Gastrocnemius medialis (tissue), 4 donors: ENCODE measurements at places on chromosomes 3 and 15. TPM values are rescaled to one million over a fixed set of nuclear protein-coding genes. Genes with fewer than 3 reads are reported as not detected.

GRCh38 chr15:94119923-94120775 lies 111.2 kb upstream of the MCTP2 start:
- DNase-seq, result peak; percentile 66
- H3K27ac ChIP-seq, result peak overlapping the region; percentile 46
- no peak overlapping the region for H3K4me3 ChIP-seq
- H3K36me3 ChIP-seq, result no peaks in the 10 kb centered on the region
- no peaks in the 10 kb centered on the region for H3K27me3 ChIP-seq
- peaks cover 9% of the 10 kb centered on the region for H3K4me1 ChIP-seq

- no peak for DNase-seq
- no peak overlapping the region for H3K4me3 ChIP-seq
- no peaks in the 10 kb centered on the region for H3K36me3 ChIP-seq
- no peaks in the 10 kb centered on the region for H3K4me1 ChIP-seq
Observed at GRCh38 chr3:186608624-186609215, 4.1 kb upstream of the AHSG start.

GRCh38 chr15:69308949-69309348 lies 10.2 kb downstream of the PAQR5 start:
- H3K36me3 ChIP-seq, result no peaks in the 10 kb centered on the region
- H3K27ac ChIP-seq, result no peak overlapping the region
- no peaks in the 10 kb centered on the region for H3K27me3 ChIP-seq
- no peak for DNase-seq

DNA sequence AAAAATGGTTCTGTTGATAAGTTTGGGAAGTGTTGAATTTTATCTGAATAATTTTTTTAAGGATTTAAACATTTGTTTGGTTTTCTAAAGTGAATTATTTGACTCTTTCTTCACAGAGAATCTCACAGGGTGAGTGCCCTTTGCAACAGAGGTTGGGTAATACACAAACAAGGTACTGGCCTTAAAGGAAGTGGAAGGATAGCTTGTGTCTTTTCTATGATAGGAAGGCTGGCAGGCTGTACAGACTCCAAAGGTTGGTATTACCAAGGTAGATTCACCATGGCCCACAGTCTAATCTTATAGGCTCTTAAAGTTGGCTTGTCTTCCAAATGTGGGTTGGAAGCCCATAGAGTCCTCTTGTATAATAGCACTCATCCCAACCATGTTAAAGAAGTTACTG lies 311.5 kb downstream of the SV2B start:
- H3K4me3 ChIP-seq, result no peak overlapping the region
- no peaks in the 10 kb centered on the region for H3K27me3 ChIP-seq
- no peak for DNase-seq
- no peak overlapping the region for H3K27ac ChIP-seq
- H3K36me3 ChIP-seq, result no peaks in the 10 kb centered on the region

GRCh38 chr3:44409640-44410410 lies 67.6 kb downstream of the ZNF445 start:
- H3K27me3 ChIP-seq, result no peaks in the 10 kb centered on the region
- no peaks in the 10 kb centered on the region for H3K36me3 ChIP-seq
- H3K27ac ChIP-seq, result no peak overlapping the region
- H3K4me3 ChIP-seq, result no peak overlapping the region

TEX264 gene
- total RNA-seq, result 83.5 TPM

GRCh38 chr15:62612771-62613170 lies 429.8 kb upstream of the TPM1 start:
- H3K4me1 ChIP-seq, result peaks cover 16% of the 10 kb centered on the region
- H3K27me3 ChIP-seq, result no peaks in the 10 kb centered on the region
- no peak overlapping the region for H3K4me3 ChIP-seq

CAPN3 gene
- total RNA-seq, result 131 TPM

ZPLD1 gene
- not detected for total RNA-seq

DNA sequence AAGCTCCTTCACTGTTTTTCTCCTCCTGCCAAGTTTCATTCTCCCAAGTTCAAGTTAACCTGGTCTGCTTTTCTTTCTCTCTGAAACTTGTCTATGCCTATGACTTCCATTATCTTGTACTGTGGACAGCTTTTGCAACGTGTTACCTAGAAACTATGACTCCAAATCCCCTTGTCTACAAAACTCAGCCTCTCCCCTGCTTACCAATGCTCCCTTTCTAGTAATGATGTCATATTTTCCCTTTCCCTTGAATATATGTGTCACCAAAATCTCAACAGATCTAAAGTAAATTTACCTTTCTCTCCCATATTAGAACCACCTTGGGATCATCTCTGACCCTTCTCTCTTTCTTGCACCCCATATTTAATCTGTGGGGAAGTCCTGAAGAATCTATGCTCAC lies 10.5 kb upstream of the ABHD2 start:
- H3K4me3 ChIP-seq, result no peak overlapping the region
- H3K36me3 ChIP-seq, result no peaks in the 10 kb centered on the region
- H3K4me1 ChIP-seq, result no peaks in the 10 kb centered on the region
- no peak overlapping the region for H3K27ac ChIP-seq
- H3K27me3 ChIP-seq, result no peaks in the 10 kb centered on the region

GRCh38 chr3:193870376-193871219 lies 265.4 kb upstream of the HES1 start:
- no peak overlapping the region for H3K4me3 ChIP-seq
- H3K36me3 ChIP-seq, result no peaks in the 10 kb centered on the region
- no peaks in the 10 kb centered on the region for H3K27me3 ChIP-seq
- DNase-seq, result no peak
- no peak overlapping the region for H3K27ac ChIP-seq

DNA sequence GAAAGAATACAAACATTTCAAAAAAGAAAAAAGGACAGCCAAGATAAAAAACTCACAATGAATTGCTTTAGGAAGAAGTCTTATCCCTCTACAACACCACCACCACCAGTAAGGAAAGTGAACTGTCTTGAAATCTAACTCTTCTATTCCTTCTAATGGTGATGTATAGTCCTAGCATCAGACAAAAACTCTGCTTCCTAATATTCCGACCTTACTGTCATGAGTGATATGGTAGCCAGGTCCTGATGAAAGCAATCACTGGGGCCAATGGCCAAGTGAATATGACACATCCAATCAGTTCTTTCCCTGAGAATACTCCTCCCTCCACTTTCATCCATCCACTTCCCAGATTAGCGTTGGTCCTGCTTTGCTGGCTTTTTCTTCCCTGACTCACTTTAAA lies 14.8 kb downstream of the GK5 start:
- H3K27me3 ChIP-seq, result no peaks in the 10 kb centered on the region
- peaks cover 19% of the 10 kb centered on the region for H3K36me3 ChIP-seq
- H3K27ac ChIP-seq, result no peak overlapping the region
- no peak overlapping the region for H3K4me3 ChIP-seq

DNA sequence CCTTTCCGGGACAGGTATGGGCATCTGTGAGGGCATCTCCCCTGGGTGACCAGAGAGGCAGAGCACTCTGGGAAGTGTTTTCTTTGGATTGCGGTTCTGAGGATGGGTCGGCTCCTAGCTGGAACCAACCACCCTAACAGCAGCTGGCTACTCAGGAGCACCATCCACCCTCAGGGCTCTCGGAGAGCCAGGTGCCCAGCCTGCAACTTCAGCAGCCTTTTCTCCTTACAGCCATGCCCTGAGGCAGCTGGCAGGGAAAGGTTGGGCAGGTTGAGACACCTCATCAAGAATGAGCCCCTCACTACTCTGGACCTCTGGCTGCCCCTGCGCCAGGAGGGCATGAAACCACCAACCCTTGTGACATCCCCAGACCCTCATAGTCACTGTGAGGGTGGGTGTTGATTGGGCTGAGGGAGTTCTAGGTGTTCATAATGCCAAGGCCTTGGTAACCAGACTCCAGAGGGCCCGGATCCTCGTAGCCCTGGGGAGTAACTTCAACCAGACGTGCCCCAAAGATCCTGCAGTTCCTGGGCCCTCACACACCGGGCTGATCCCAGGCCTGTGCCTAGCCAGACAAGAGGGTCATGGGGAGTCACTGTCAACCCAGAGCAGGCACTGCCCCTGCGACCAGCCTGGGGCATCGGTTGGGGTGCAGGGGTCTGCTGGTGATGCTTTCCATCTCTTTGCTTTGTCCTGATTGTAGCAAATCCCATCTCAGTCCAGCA lies 114.4 kb upstream of the ABHD17C start:
- no peaks in the 10 kb centered on the region for H3K4me1 ChIP-seq
- H3K27me3 ChIP-seq, result no peaks in the 10 kb centered on the region
- H3K36me3 ChIP-seq, result no peaks in the 10 kb centered on the region
- no peak overlapping the region for H3K27ac ChIP-seq
- H3K4me3 ChIP-seq, result no peak overlapping the region

DUOX2 gene
- not detected for total RNA-seq

- H3K4me3 ChIP-seq, result no peak overlapping the region
- DNase-seq, result no peak
- no peaks in the 10 kb centered on the region for H3K36me3 ChIP-seq
- peak overlapping the region; percentile 95 for H3K27ac ChIP-seq
Observed at GRCh38 chr3:42800251-42800650, 4.0 kb downstream of the HIGD1A start.

DNA sequence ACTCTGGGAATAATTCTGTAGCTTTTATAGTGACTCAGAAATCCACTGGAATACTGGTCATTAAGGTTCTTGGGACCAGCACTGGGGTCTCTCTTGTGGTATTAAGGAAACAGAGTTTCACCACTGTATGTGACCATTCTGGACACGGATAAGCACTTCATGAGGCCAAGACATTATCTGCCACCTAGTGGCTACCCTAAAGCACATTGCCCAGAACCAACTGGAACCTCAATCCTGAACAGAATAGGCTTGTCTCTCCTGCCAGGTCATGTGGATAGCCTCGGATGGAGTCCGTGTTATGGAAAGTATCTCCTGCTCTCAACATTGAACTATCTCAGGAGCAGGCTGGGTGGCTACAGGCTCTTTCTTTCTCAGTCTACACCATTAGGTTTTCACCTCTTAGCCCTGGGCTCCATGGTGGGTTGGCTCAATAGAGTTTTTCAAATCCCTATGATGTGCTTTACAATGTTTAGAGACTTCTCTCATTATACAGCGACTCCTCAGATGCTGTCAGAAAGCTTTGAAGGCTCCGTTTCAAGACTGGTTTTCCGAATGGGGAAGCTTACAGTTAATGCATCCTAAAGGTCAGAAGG lies 167.6 kb upstream of the ST8SIA2 start:
- no peak overlapping the region for H3K27ac ChIP-seq
- no peaks in the 10 kb centered on the region for H3K27me3 ChIP-seq
- no peak overlapping the region for H3K4me3 ChIP-seq
- no peak for DNase-seq
- H3K4me1 ChIP-seq, result no peaks in the 10 kb centered on the region
- H3K36me3 ChIP-seq, result no peaks in the 10 kb centered on the region

ISLR gene
- total RNA-seq, result 28.5 TPM

GRCh38 chr3:101677436-101678286 lies 729 bp upstream of the ZBTB11 start:
- H3K27ac ChIP-seq, result peak overlapping the region; percentile 99
- H3K36me3 ChIP-seq, result no peaks in the 10 kb centered on the region
- H3K4me1 ChIP-seq, result peaks cover 23% of the 10 kb centered on the region
- no peaks in the 10 kb centered on the region for H3K27me3 ChIP-seq
- no peak for DNase-seq
- H3K4me3 ChIP-seq, result peak overlapping the region; percentile 99

DNA sequence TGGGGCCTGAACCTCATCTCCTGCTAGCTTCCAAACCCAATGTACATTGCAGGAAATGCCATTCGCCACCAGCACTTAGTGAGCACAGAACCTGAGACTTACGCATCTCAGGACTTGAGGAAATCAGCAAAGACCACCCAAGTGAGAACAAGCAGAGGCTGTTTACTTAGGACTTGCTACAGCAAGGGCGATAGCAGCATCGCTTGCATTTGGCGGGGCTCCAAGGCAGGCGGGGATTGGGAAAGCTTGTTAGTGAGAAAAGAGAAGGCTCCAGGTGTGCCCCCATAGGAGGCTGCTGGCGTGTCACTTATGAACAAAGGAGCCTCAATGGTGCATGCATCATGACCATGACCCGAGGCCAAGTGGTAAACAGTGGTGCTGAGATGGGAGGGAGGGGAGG lies 19.7 kb downstream of the SLC6A20 start:
- no peaks in the 10 kb centered on the region for H3K36me3 ChIP-seq
- DNase-seq, result no peak

- H3K27me3 ChIP-seq, result no peaks in the 10 kb centered on the region
- H3K36me3 ChIP-seq, result no peaks in the 10 kb centered on the region
- no peaks in the 10 kb centered on the region for H3K4me1 ChIP-seq
- H3K4me3 ChIP-seq, result no peak overlapping the region
- no peak for DNase-seq
- H3K27ac ChIP-seq, result no peak overlapping the region
Observed at GRCh38 chr3:173865900-173866498, 468.5 kb downstream of the NLGN1 start.

DNA sequence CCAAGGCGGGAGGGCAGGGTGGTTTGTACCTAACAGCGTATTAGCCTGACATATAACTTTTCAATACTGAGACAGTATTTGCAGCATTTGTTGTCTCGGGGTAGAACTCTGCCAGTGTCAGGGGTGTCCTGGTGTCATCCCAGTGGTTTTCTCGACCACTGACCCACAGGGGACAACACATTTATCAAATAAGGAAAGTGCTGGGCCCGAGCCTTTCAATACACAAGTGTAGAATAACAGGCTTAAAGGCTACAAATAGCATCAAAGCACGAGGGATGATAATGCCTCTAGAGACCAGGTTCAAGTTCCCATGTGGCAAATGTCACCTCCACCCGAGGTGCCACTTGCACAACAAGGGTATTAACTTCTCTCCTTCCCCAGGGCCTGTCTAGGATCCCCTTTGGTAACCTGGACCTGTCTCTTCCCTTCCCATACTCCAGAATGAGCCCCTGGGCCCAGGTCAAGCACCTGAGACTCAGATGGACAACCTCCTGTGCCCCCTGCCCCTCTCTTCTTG lies 9.5 kb upstream of the SLC6A6 start:
- peak overlapping the region; percentile 94 for H3K27ac ChIP-seq
- H3K36me3 ChIP-seq, result no peaks in the 10 kb centered on the region
- peak; percentile 77 for DNase-seq
- peaks cover 34% of the 10 kb centered on the region for H3K4me1 ChIP-seq
- no peaks in the 10 kb centered on the region for H3K27me3 ChIP-seq

BOC gene
- total RNA-seq, result 5.2 TPM

MUC20 gene
- total RNA-seq, result 3.6 TPM

TF gene
- total RNA-seq, result 2.8 TPM

ARHGEF3 gene
- total RNA-seq, result 6.2 TPM

C3orf22 gene
- total RNA-seq, result not detected

GRCh38 chr3:32819551-32820348 lies 2.0 kb downstream of the TRIM71 start:
- no peak overlapping the region for H3K27ac ChIP-seq
- no peaks in the 10 kb centered on the region for H3K36me3 ChIP-seq
- no peak overlapping the region for H3K4me3 ChIP-seq
- peaks cover 10% of the 10 kb centered on the region for H3K4me1 ChIP-seq

B3GALNT1 gene
- total RNA-seq, result 0.81 TPM

DRD3 gene
- total RNA-seq, result not detected

- H3K36me3 ChIP-seq, result no peaks in the 10 kb centered on the region
- H3K4me3 ChIP-seq, result no peak overlapping the region
- no peak for DNase-seq
- H3K4me1 ChIP-seq, result no peaks in the 10 kb centered on the region
- H3K27ac ChIP-seq, result no peak overlapping the region
Observed at GRCh38 chr3:138025553-138025952, 15.6 kb downstream of the CLDN18 start.
